ENCODE measurements at places on chromosomes 6 and 20.

DNA sequence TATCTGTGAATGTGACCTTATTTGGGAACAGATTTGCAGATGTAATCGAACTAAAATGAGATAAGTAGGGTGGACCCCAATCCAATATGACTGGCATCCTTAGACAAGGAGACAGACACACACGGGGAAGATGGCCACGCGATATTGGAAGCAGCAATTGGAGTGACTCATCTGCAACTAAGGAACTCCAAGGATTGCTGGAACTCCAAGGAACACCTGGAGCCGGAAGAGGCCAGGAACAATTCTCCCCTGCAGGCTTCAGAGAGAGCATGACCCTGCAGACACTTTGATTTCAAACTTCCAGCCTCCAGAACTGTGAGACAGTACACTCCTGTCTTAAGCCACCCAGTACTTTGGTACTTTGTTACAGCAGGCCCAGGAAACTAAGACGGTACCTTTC is 19.5 kb upstream of the CNKSR3 start:
- no peak for DNase-seq

DNA sequence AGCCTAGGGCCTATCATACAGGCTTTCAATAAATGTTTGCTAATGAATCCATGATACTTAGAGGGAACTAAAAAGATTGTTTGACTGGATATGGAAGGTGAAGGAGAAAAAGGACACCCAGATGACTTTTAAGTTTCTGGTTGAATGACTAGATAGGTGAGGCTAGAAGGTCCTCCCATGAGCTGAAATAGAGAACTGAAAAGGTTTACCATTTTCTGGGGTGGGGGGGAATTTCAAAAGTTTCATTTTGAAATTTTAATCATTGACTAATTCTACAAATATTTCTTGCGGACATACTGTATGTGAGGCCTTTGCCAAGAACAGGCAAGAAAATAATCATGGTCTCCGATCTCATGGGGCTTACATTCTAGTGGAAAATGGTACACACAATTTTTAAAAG is 17.9 kb upstream of the ZBTB2 start:
- DNase-seq: no peak

DNA sequence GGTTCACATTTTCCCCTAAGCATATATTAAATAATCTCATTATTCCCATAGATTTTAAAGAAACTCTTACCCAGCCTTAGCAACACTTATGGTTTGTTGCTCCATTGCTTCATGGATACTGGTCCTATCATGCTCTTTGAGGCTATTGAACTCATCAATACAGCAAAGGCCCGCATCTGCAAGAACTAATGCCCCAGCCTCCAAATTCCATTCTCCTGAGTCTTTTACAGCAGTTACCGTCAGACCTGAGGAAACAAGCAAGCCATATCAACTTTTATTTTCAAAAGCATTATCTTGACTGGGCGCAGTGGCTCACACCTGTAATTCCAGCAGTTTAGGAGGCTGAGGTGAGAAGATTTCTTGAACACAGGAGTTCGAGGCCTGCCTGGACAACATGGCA is 37.7 kb upstream of the ASF1A start:
- no peak for DNase-seq

- DNase-seq: no peak
Observed at GRCh38 chr6:112193117-112193516, 61.2 kb downstream of the LAMA4 start.

- no peak for DNase-seq
Observed at GRCh38 chr20:44552950-44553908, 29.1 kb upstream of the PKIG start.

- no peak for DNase-seq
Observed at GRCh38 chr6:148085631-148086331, 256.9 kb upstream of the SASH1 start.

DNA sequence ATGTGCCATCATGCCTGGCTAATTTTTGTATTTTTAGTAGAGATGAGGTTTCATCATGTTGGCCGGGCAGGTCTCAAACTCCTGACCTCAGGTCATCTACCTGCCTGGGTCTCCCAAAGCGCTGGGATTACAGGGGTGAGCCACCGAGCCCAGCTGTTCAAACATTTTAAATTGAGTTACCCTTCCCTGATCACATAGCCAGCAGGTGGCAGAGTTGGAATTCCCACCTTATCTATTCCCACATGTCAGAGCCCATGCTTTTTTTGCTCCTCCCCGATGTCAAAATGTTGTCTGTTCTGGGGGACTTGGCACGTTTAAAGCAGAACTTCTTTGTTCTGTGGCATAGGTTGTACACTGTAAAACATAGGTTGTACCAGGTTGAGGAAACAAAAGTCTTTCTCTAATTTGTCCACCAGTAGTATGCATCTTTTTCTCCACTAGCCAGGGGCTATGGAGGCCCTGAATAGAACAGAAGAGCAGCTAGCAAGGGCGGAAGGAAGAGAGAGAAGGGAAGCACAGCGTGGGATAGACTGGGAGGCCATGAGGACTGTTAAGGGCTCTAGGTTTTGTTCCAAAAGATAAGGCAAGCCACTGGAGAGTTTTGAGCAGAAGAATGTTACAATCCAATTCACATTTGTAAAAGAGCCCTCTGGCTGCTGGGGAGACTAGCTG is 7.3 kb upstream of the LBP start:
- DNase-seq: no peak

GRCh38 chr20:11366660-11367059 is 551.0 kb upstream of the BTBD3 start:
- no peak for DNase-seq

GRCh38 chr6:157974341-157974894 is 7.2 kb upstream of the SYNJ2 start:
- DNase-seq: no peak

DNA sequence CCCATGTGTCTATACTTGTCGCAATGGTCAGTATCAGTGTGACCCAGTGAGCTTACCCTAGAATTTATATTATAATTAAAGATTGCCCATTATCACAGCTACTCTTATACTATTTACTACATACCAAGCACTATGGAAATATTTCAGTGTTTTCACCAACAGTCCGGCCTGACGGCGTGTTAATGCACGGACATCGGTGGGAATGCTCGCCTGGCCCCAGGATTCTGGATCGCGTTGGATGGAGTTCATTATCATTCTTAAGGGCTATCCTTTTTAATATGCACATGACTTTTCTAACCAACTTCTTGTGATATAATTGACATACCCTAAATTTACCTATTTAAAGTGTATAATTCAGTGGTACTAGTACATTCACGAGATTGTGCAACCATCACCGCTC is 51.8 kb upstream of the AFDN start:
- DNase-seq: no peak

DNA sequence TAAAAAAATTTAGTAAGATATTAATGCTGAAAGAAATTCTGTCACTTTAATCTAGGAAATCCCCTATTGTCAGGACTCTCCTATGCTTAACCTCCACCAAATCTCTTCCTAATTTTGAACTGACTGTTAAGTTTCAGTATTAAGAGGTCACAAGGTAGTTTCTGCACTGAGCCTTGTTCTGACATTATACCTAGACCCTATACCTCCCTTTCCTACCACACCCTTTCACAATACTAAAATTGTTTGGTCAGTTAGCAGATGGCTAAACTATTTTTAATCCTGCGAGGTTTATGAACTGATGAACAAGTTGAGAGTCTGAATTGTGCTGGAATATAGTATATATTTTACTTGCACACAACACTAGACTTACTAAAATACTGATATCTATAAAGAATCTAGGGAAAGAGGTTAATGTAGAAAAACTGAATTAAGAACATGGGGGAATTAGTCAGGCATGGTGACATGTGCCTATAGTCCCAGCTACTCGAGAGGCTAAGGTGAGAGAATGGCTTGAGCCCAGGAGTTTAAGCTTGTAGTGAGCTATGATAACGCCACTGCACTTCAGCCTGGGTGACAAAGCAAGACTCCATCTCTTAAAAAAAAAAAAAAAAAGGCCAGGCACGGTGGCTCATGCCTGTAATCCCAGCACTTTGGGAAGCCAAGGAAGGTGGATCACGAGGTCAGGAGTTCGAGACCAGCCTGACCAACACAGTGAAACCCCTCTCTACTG is 51.5 kb downstream of the HBS1L start:
- DNase-seq: no peak

DNA sequence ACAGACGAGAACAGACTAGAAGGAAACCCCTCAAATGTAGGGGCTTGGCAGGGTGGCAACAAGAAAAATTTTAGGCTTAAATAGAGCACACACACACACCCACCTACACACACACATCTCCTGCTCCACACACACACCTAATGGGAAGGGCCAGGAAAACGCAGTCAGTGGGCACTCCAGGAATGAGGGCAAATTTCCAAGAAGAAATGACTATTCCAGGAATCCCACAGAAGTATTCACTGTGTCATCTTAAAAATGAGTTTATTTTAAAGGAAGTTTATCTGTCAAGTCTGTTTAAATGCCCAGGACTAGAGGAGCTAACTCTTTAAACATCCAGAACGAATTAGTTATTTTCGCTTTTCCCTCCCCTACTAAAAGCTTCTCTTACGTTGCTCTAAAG is 13.0 kb downstream of the ALDH8A1 start:
- no peak for DNase-seq

GRCh38 chr6:31692886-31693285 is 10.2 kb downstream of the ABHD16A start:
- no peak for DNase-seq

GRCh38 chr6:149939356-149939648 is 2.5 kb upstream of the ULBP2 start:
- DNase-seq: no peak

GRCh38 chr6:148501178-148501590 is 158.5 kb downstream of the SASH1 start:
- no peak for DNase-seq

- DNase-seq: no peak
Observed at GRCh38 chr6:21873562-21873961, 280.0 kb downstream of the SOX4 start.

GRCh38 chr20:62651285-62652021 is 9.2 kb downstream of the SLCO4A1 start:
- DNase-seq: peak; percentile 95

GRCh38 chr6:112332274-112332673 is 14.9 kb upstream of the RFPL4B start:
- no peak for DNase-seq

DNA sequence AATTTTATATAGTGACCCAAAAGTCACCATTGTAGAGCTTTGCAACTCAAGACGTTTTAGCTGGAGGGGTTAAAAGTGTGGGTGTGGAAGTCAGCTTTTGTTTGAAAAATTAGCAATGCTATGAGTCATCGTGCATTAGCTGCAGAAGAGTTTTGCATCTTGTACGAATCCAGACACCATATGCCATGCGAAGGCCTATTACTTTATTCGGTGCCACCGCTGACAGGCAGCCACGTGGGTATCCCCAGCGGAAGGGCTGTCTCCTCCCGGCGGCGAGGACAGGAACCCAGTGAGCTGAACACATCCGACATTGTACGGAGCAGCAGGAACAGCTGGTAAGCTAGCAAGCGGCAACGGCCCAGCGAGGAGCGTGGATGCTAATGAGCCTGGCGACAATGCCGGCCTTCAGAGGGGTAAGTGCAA is 84.4 kb downstream of the INSM1 start:
- peak; percentile 95 for DNase-seq

DNA sequence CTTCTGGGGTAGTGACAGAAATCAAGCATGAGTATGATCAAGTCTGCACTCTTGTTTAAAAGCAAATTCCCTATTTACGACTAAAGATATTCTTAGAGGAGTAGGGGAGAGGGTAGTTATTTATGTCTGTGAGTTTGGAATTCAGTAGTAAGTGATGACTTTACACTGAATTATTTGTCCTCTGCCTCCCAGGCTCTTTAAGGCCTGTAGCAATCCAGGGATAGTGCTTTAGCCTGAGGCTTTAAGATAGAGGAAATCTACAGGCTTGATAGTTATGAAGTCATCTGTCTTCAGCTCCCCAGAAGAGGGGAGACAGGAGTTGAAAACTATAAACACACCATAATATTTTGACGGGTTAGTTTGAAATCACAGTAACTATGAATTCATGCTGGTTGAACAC is 664.5 kb downstream of the EPM2A start:
- DNase-seq: no peak

DNA sequence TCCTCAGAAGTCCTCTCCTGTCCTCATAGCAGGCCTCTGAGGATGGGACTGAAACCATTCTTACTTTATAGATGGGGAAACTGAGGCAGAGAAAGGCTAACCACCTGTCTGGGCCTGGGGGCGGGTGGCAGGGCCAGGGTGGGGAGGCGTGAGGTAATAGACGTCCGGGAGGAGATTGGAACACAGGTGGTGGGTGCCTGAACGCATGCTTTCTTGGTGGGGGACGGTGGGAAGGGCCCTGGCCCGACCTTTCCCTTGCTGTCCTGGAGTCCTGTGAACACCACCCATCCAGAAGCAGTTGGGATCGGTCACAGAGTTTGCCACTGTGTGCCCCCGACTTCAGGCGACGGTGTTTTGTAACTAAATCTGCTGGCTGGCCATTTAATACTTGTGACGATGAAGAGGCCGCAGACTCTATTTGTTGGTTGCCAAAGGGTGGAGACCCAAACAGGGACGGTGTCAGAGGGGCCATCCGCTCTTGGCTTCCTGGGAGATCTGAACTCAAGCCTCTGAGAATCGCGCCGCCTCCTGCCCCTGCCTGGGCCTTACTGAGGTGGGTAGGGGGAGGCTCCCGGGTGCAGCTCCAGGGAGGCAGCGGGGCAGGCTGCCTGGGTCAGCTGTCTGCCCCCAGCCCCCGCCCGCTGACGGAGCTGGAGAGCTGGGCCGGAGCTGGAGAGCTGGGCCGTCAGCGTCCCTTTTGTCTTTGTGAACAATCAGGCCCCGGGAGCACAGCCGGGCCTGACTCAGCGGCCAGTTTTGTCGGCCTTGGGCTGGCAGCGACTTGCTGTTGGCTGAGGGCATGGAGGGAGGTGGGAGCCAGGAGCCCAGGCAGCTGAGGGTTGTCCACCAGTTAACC is 4.1 kb downstream of the RBM38 start:
- peak; percentile 23 for DNase-seq

DNA sequence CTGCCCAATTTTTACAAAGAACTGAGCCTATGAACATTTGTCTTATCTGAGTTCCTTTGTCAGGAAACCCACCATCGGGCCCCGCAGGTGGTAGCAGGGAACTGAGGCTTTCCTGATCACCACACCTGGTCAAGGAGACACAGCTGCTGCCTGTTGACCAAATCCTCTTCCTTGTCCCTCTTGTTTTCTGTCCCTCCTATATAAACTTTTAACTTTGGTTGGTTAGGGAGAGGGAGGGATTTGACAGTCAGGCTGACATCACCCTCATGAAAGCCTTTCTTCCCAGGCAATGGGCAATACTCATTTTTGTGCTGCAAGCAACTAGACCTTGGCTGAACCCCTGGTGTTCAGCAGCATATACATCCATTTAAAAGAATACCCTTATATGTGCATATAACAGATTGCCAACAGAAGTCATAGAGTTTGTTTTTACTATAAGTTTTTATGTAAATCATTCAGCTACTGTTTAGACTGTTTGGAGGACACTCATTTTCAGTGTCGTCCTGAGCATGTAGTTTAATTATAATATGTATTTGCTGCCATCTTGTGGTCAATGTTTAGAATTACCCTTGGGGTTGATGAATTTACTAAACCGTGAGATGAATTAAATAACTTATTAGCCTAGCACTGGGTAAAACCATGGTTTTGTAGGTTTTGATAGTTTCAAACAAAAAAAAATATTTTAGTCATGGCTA is 17.0 kb downstream of the CRISP1 start:
- peak; percentile 57 for DNase-seq

- no peak for DNase-seq
Observed at GRCh38 chr6:146444189-146444588, 99.4 kb upstream of the RAB32 start.

Measured in SHP77 (cell line).